Kasumi-1 (cell line): ENCODE measurements at places on chromosomes 6 and 20.
A peak's percentile ranks its signal among the peaks of the same experiment; 100 is the strongest.

- no peak for DNase-seq
Measured at GRCh38 chr6:129661536-129662405, 48.2 kb downstream of the ARHGAP18 start.

GRCh38 chr20:6632187-6632586, 135.3 kb upstream of the BMP2 start:
- DNase-seq, result no peak

DNA sequence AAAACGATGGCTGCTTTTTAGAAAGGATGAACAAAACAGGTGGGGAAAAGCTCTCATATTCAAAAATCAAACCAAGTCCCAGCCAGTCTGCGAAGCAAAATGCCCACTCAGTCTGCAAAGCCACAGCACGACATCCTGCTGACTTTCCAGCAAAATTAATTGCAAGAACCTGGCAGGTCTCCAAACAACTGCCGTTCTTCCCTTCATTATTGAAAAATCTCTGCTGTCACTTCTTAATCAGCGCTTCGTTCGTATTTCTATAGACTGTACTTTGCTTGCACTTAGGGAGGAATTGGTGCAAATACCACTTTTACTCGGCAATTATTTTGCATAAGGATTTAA, 222.4 kb downstream of the CBLN4 start:
- no peak for DNase-seq

DNA sequence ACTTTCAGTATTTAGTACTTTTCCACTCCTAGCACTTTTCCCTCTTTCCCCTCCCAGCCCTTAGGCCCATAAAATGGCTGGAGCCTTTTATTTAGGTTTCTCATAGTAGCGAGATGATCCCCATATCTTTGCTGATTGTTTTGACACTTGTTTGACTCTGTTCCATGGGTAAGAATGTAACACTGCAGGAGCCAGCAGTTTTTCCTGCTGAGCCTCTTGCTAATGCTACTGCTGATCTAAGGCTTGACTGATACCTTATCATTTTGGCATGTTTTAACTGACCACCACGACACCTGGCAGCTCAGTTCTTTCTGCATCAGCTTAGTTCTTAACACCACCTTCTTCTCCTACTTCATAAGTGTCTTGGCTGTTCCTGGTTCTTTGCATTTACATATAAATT, 29.6 kb downstream of the ZKSCAN8 start:
- no peak for DNase-seq

DNA sequence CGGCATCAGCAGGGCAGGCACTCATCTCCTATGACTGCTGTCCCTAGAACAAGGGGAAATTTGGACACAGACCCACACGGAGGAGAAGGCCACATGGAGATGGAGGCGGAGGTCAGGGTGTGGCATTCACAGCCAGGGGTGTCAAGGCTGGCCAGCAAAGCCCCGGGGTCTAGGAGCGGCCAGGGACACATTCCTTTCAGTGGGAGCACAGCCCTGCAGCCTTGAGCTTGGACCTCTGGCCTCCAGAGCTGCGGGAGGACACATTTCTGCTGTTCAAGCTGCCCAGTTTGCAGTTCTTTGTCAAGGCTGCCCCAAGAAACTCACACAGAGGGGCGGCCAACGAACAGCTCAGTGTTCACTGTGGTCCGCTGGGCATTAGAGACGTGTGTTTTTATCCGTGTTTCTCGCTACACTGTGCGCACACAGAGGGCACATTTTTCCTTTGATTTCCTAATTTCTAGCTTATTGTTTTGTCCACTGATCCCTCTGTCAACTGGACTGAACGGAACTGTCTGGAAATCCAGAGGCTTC, 93.4 kb upstream of the MPC1 start:
- no peak for DNase-seq

DNA sequence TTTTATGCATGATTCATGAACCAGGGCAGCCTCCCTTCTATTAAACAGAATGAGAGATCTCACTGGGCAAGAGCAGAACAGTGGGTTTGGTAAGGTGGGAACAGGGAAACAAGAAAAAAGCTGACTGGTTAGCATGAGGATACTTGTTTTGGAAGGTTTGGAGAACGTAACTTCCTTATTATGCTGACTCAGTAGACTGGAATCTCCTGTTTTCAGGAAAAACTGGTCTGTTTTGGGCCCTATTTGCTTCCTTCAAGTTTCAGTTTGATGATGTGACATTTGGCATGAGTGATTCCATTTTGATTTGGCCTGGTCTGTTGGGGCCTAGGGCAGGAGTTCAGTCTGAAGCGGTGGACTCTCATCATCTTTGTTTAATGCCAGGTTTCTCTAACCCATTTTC, 172.0 kb downstream of the MYLK4 start:
- DNase-seq, result no peak

- DNase-seq, result no peak
Measured at GRCh38 chr6:44859901-44860410, 468.2 kb upstream of the RUNX2 start.

- no peak for DNase-seq
Measured at GRCh38 chr6:34922177-34922663, 33.2 kb downstream of the ANKS1A start.

- no peak for DNase-seq
Measured at GRCh38 chr6:157760137-157760536, 62.9 kb upstream of the SNX9 start.

DNA sequence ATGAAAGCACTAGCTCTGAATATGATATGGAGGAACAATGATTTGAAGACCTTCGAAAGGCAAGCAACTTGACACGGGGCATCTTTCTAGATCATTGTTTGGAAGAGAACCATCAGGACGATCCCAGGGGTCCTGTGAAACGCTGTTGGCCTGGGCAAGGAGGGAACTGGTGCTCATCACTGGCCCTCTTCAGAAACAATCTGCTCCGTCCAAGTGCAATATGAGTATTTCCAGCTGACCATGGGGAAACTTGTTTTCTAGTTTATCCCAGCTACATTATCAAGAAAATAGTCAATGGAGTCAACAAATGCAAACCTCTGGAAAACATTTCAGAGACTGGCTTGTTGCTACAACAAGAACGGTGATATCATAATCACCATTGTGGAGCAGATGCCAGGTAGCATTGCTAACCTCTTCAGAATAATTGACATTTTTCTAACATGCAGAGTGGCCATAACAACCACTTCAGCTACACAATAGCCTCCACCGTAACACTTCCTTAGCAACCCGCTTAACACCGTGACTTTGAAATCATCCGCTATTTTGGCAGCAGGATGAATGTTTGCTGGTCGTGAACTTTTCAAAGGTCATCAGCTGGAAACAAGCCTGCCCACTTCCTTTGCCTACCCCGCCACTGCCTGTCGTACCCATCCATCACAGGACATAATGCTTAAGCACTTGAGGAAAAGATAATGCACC, 112.0 kb upstream of the PDE10A start:
- DNase-seq, result no peak

DNA sequence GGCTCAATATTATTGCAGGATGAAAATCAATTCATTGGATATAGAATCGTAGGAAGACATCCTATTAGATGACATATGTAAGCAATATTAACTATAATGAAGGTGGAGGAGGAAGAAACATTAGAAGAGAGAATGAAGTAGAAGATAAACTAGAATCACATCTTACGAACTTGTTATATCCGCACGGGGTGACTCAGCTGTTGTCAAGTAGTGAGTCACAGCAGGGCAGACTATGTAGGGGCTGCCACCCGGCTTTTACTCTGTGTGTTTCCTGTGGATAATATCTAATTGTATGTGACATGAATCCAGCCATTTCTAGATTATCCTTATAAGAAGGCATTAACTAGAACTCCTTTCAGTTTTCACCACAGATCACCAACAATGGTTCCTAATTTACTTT, 520.2 kb downstream of the DOK5 start:
- DNase-seq, result no peak

DNA sequence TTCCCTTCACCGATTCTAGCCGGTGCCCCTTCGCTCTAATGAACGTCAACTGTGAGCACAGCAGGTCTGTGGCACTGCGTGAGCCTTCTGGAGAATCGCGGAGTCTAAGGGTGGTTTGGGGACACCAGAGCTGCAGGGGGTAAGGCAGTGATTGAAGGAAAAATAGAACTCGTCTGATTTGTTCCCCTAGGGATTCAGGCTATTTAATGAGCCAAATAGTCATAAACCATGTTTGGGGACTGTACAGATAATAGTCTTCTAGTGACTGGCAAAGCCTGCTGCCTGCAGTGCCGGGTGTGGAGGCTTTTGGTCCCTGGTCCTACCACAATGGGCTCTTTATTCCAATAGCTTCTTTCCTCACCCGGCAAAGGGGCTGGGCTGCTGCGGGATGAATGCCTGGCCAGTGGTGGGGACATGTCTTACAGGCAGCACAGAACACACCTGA, 11.1 kb upstream of the NTSR1 start:
- DNase-seq, result no peak

DNA sequence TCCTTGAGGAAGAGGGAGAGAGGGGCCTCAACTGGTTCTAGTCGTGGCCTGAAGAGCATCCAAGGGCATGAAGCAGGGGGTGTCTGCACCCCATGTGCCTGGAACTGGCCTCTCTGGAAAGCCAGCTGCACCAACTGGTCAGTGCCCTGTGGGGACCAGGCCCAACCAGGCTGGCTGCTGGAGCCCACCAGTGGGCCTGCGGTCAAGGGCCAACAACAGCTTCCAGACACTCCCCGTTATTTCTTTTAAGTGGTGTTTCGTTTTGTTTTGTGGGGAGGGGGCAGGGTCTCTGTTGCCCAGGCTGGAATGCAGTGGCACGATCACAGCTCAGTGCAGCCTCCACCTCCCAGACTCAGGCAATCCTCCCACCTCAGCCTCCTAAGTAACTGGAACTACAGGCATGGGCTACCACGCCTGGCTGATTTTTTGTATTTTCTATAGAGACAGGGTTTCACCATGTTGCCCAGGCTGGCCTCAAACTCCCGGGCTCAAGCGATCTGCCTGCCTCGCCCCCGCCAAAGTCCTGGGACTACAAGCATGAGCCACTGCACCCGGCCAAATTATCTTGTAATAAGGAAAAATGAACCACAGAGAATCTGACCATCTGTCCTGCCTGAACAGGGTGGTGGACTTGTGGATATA, 11.9 kb upstream of the C20orf144 start:
- no peak for DNase-seq

DNA sequence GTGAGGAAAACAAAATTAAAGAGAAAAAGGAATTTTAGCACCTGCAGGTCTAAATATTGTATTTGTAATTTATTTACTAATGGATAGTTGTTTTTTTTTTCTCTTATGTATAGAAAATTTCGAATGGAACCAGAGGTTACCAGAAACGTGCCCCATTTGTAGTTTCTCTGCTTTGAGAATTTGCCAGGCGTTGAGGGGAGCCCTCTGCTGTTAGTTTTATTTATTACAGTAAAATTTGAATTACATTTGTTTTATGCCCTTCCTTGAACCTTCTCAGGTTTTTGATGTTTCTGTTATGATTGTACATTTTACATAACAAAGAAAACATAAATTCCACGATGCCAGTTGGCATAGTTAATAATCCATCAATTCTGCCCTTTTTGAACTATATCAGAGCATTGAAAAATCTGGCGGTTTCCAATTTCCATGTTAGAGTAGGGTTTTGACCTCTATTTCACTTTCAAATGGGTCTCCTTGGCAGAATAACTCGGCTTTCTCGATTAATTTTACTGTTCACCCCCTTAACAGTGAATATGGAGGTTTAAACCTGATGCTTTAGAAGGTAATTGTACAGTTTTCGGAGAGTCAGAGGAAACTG, 35.1 kb upstream of the RFPL4B start:
- DNase-seq, result peak; percentile 46

DNA sequence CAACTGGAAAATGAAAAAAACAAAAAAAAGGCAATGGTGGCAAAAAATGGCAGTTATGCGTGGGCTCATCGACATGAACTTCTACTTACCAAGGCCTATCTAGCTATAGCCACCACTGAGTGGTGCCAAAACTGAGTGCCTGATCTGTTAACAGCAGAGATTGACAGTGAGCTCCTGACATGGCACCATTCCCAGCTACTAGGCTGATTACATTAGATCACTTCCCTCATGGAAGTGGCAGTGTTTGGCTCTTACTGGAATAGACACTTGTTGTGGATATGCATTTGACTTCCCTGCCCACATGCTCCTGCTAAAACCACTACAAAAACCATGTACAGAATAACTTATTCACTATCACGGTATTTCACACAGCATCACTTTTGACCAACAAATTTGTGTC, 216.1 kb upstream of the SGK1 start:
- no peak for DNase-seq

DNA sequence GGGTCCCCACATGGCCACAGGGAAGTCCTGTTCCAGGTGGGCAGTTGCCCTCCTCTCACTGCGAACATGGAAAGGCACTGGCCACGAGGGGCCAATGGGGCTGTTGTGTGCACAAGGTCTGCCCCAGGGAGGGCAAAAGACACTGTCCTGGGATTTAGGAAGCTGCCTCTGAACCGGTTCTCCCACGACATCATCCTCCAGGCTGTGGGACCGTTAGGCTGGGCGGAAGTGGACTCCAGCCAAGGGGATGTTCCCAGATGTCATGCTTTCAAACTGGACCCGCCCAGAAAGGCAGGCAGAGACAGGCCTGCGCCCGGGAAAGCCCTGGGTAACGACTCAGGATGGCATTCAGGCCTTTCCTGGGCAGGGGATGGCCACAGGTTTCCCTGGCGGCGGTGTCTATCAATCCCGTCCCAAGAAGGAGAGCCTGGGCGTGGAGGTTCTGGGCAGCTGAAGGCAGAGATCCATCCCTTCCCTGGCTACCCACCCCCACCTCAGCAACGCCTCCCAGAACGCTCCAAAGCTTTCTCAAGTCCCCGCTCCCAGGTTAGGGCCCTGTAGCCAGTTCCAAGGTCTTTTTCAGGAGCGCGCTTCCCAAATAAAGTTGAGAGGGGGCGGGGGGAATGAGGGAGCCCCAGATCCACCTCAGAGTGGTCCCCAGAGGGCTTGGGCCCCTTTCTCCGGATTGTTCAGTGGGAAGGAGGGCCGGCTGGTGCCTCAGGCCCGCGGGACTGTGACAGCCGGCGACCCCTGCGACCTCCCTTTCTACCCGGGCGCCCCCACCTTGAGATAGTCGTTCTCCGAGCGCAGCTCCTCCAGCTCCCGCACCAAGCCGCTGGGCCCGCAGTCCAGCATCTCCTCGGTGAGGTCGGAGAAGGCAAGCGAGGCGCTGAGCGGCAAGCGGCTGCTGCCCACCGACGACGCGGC, 13.8 kb upstream of the TLDC2 start:
- no peak for DNase-seq

- no peak for DNase-seq
Measured at GRCh38 chr6:4186385-4186784, 51.0 kb upstream of the ECI2 start.

DNA sequence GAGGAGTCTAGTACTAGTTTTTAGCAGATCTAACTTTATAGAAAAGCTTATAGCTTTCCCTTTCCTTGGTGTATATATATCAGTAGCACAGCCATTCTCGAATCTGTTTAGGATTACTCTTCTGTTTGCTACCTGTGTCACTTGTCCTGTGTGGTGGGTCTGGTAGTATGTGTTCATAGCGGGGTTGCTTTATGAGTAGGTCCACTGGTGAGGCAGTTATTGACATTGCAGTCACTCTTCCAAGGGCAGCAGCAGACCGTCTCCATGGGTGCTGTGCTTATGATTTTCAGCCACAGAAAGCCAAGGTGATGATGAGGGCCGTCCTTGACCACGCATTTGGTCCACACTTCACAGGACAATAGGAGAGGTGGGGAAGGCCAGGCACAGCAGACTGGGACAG, 171.5 kb downstream of the CDKAL1 start:
- no peak for DNase-seq

- DNase-seq, result no peak
Measured at GRCh38 chr6:36516559-36516958, 30.7 kb downstream of the STK38 start.
